Stimulated activated CD8-positive, alpha-beta memory T cell treated with anti-CD3 and anti-CD28 coated beads, Interleukin-7, amount 100 ng/mL, for 1 hour (primary cell): ENCODE measurements at places on chromosomes 1 and 21.

DNA sequence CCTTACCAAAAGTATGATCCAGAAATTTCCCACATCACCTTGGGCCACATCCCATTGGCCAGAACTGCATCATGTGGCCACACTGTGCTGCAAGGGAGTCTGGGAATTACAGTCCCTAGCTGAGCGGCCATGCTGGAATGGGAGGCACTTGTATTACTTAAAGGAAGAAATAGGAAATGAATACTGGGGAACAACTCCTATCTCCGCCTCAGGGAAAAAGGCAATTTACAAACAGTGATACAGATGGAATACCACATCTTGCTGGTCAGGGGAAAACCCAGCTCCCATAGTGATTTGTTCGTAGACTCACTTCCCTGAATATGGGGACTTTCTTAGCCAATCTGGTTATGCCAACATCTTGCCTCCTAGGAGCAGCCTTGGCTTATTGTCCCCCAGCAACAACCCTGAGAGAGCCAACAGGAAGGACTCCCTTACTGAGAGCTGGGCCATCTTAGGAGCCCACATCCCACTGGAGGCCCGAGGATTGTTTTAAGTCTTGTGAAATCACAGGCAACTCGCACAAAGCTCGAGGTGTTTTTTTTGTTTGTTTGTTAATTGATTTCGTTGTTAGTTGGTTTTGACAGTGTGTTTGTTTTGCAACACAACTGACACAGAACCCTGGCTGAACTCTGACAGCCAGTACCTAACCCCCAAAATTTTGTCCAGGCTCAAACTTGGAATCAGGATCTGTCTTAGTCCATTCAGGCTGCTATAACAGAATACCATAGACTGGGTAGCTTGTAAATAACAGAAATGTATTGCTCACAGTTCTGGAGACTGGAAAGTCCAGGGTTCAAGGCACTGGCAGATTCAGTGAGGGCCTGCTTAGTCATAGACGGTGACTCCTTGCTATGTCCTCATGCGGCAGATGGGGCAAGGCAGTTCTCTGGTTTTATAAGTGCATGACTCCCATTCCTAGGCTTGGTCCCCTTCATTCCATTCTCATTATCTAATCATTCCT lies 14.9 kb downstream of the CDA start:
- no peak for DNase-seq

DNA sequence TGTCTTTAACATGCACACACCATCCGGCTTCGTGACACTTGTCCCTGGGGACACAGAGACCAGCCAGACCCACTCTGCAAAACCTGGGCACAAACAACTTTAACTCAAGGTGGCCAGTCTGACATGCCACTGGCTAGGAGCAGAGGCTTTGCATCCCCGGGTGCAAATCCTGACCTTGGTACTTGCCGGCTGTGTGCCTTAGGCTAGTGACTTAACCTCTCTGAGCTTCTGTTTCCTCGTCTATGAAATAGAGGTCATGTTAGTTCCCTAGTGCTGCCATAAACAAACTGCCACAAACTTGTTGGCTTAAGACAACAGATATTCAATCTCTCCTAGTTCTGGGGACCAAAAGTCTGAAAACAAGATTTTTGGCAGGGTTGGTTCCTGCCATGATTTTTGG lies 60.4 kb downstream of the SDC3 start:
- no peak for DNase-seq

- no peak for DNase-seq
Observed at GRCh38 chr1:222891578-222891977, 76.7 kb downstream of the DISP1 start.

GRCh38 chr1:1090424-1091343 lies 16.6 kb upstream of the RNF223 start:
- DNase-seq, result no peak

- DNase-seq, result no peak
Observed at GRCh38 chr21:31665397-31665796, 5.9 kb downstream of the SOD1 start.

- no peak for DNase-seq
Observed at GRCh38 chr1:208763971-208764370, 519.8 kb upstream of the PLXNA2 start.

DNA sequence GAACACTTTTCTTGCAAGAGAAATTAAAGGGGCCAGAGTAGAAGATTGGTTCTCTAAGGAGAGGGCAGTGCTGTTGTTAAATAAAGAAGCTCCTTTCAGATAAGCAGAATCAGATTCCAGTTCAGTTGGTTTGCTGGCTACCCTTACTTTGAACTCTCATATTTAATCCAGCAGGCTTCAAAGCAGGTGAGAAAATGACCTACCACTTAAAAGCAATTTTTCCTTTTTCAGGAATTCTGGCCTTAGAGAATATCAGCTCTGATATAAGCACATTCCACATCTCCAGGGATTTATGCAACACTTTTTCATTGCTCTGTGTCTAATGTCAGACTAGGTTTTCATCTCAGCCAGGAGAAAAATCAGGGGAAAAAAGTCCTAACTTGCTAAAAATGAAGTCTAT lies 28.7 kb downstream of the WNT2B start:
- no peak for DNase-seq

GRCh38 chr1:147560765-147561471 lies 19.6 kb downstream of the BCL9 start:
- DNase-seq, result no peak

- no peak for DNase-seq
Observed at GRCh38 chr1:172513479-172513878, 19.5 kb upstream of the SUCO start.

DNA sequence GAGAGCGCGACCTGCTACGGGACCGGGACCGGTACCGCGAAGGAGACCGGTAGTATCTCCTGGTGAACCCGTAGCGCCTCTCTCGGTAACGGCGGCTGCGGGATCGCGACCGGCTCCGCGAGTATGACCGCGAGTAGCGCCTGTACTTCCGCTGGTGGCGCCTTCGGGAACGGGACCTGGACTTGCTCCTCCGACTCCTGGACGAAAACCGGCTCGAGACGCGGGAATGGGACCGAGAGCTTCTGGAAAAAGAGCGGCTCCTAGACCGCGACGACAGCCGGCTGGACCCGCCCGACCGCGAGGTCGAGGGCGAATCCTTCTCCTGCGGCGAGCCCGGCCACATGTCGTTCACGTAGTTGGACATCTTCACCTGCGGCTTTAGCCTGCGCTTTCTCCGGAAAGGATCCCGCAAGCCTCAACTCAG lies 642 bp downstream of the RSRP1 start:
- DNase-seq, result no peak
